ENCODE measurements at places on chromosomes 12 and 14.

- DNase-seq = peak; percentile 49
Observed at GRCh38 chr12:49342066-49342913, 4.4 kb upstream of the DNAJC22 start.

DNA sequence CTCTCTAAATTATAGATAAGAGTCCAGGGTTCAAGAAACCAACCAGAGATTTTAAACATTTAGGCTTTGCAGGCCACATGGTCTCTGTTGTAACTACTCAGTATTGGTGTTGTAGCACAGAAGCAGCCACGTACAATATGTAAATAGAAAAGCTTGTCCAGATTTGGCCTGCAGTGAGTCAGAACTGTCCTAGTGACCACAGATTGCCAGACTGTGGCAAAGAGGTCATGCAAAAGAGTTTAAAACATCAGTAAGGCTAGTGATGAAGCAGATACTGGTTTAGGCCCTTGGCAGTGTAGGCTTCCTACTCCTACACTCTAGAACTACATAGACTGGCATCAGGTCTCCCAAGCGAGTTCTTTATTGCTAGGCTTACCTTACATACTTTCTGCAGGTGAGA is 117.6 kb upstream of the GARIN6 start:
- DNase-seq = no peak

DNA sequence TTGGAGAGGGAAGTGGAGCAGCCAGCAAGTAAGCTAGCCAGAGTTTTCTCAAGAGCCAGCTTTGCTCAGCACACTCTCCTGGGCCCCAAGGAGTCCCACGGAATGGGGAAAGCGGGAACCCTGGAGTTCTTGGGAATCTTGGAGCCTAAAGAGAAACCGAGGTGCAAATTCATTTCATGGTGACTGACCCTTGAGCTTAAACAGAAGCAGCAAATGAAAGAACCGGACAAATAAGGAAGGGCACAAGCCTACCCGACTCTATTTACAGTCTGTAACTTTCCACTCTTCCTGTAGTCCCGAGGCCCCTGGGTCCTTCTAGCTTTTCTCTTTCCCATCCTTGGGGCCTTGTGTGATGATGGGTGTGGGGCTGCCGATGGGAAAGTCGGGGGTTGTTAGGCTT is 18.1 kb upstream of the TIGAR start:
- no peak for DNase-seq

DNA sequence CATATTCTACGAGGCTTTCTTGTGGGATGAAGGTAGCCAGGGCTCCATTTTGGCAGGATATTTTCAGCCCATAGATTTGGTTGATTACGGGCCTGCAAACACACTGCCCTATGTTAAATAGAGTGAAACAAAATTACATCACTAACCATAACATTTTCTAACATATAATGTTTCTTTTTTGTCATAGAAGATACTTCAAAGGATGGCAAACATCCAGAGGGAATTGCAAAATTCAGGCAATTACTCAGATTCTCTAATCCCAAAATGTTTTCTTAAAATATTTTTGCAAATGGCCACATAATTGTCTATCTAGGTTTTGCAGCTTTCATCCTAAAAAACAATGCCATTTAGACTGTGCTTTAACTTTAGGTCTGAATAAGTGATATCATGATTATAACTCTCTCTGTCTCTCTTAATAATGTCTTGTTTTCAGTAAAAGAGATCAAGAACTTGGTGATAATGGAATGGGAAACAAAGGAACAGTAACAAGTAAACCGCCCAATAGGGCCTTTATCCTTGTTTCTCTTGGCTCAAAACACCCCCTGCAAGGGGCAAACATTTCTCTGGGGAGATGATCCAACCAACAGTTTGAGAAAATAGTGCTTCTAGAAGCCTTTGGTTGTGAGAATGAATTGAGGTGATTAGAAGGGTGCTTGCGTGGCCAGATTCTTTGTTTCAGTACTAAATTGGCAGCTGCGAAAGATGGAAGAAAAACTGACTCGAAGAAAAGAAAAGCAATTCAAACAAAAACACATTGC is 54.4 kb upstream of the BTG1 start:
- no peak for DNase-seq

- DNase-seq = no peak
Observed at GRCh38 chr12:131729254-131729955, 18.5 kb downstream of the SFSWAP start.

- no peak for DNase-seq
Observed at GRCh38 chr12:122244565-122245371, 18.9 kb upstream of the DIABLO start.

DNA sequence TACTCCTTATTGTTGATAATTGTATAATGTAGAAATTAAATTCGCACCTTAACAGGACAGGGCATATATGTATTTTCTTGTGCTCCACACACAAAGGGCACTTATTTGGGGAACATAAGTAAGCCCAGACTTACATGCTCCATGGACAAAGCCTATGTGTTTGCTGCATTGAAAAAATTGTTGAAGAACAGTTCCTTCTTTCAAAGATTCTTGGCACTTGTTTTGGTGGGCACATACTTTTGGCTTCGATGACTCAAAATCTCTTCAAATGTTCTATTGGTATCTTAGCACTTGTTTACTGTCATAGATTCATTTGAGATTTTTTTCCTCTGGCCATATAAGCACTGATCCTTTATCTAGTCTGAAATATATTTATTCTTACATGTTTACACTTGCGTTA is 1.4 kb upstream of the MAP4K5 start:
- no peak for DNase-seq
